ENCODE measurements at places on chromosomes 4 and X.

- peak; percentile 53 for DNase-seq
Measured at GRCh38 chrX:77431227-77431626, 16.0 kb upstream of the FGF16 start.

DNA sequence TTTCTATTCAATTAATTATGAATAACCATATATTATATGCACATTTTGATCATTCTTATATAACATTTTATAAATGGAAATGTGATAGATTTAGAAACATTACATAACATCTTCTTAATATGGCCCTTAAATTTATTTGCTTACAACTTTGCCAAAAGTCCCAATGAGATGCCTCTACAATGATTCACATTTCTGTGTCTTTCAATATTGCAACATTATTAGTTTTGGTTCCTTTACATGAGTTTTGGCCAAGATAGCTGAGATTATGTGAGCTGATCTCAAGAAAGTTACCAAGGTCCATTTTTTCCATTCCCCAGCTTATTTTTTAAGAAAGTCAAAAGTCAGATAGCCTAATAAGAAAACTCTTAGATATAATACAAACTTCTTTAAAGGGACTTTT lies 361.2 kb downstream of the PCDH7 start:
- DNase-seq: no peak

GRCh38 chr4:39320381-39321115 lies 45.6 kb downstream of the RFC1 start:
- DNase-seq: no peak

GRCh38 chr4:80532674-80533333 lies 197.3 kb downstream of the CFAP299 start:
- no peak for DNase-seq

GRCh38 chr4:122643257-122643656 lies 22.4 kb upstream of the IL21 start:
- DNase-seq: no peak

All from HL-60 (cell line).